ENCODE measurements at places on chromosomes 1 and 21.

DNA sequence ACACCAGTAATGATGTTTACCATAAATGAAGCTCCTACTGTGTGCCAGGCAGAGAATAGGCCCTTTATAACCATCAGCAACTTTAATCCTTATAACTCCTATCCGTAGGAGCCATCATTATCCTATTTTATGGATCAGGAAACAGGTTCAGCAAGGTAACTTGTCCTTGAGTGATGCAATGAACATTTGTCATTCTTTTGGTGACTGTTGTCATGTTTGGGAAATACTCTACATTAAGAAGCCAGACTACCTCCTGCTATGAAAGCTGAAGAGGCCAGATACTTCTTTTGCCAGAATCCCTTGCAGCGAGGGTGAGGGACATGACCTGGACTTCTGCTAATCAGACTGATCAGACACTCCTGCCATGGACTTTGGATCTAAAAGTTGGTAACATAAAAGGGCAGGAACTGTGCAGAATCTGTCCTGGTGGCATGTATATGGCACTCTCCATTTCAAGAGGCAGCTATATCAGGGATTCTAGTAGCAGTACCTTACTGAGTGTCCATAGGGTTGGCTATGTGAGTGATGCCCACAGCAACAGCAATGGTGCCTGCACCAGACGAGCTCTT is 33.1 kb upstream of the SRRM1 start:
- DNase-seq = no peak

DNA sequence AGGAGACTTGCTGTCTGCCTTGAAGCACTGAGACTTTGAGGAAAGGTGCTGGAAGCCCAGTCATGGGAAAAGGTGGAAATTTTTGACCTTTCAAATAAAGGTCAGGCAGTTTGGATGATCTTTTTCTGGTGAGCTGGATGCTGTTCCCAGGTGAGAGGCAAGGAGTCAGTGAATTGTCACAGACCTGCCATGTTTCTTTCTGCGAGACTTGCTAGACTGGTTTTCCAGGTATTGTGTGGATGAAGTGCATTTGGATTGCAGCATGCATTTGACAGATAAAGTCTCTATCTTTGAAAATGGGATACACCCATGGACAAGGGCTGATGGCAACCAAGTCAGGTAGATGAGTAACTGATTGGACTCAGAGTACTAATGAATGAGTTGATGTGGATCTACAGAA is 65.7 kb upstream of the NHLH2 start:
- no peak for DNase-seq

DNA sequence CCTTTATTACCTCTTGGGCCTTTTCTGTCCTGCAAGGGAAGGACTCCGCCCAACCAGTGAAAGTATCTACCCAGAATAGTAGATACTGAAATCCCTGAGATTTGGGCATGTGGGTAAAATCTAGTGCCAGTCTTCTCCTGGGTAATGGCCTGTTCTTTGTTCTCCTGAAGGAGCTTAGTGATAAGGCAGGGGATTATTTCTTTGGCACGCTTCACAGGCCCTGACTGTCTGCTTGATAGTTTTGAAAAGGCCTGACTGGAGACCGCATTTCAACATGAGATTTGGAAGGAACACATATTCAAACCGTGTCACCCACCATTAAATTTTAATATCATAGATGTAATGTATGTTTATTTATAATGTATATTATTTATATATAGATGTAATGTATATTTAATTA is 48.9 kb downstream of the RASAL2 start:
- no peak for DNase-seq

- no peak for DNase-seq
These were observed 199.8 kb downstream of the CRB1 start for GRCh38 chr1:197467881-197468280.

DNA sequence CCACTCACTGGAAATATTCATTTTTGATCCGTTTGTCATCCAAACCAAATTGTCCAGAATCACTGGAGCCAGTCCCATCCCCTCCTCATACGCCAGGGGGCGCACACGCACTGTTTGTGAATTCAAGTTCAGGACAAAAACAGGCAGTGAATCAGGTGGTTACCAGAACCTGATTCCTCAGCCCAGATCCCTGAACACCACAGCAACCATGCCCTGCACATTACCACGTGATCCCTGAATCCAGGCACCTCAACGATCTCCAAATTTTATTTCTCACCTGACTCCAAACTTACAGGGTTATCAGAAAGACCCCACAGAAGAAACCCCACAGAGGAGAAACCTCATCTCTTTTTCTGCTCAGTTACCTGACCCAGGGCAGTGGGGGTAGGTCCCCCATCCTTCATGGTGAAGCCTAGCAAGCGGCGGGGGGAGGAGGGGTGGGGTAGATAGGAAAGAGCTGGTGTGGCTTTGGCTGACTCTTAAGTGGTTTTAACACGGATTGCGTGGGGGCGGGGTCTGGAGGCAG is 1.4 kb upstream of the PTPRF start:
- DNase-seq = peak; percentile 60

DNA sequence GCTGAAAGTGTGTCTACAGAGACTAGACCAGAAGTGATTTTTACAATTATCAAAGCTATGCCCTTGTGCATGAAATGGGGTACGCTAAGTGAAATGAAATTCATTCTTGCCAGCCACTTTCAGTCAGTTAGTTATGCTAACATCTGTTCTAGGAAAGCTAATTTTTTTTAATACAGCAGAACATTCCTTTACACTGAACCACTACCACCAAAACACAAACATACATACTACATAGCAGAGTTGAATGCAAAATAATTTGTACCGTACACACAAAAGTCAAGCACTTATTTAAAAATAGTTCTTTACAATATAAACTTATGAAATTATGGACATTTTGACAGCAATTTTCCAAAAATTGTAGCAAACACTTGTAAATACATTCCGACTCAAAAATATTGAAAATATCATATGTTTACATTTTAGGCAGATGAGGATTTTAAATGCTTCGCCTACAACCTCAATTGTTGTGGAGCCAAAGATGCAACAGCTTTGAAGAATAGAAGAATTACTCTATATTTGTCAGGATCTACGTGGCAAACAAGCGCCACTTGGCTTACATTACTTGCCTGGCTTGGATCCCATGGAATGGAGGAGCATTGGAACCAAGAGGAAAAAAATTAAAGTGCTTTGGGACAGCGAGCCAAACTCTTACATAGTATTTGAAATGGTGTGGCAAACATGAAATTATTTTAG is 30.6 kb downstream of the WLS start:
- no peak for DNase-seq

DNA sequence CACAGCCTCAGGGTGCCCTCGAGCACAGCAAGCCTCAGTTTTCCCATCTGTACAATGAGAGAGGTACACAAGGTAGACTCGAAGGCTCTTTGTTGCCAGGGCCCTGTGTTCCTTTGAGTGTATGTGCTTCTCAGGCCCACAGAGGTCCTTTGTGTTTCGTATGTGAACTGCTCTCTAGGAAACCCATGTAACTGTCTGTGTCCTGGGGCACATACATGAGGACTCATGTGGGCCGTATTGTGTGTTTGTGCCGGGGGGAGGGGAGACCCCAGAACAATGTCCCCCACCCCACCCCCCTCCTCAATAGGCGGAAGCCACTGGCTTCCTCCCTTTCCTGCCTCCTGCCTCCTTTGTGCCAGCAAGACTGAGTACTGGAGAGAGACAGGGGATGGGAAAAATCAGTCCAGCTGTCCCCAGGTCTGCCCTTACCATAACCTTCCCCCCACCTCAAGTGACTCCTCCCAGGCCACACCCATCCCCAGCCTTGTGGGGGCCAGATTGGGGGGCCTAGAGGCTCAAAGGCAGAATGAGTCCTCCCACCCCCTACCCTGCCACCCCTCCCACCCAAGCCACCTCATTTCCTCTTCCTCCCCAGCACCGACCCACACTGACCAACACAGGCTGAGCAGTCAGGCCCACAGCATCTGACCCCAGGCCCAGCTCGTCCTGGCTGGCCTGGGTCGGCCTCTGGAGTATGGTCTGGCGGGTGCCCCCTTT is at the start of gene TIE1:
TIE1 (plus strand) TSS at position 605 of the 717 bp plus-strand sequence; CDS start at position 695, 90 bp downstream.
- no peak for DNase-seq

DNA sequence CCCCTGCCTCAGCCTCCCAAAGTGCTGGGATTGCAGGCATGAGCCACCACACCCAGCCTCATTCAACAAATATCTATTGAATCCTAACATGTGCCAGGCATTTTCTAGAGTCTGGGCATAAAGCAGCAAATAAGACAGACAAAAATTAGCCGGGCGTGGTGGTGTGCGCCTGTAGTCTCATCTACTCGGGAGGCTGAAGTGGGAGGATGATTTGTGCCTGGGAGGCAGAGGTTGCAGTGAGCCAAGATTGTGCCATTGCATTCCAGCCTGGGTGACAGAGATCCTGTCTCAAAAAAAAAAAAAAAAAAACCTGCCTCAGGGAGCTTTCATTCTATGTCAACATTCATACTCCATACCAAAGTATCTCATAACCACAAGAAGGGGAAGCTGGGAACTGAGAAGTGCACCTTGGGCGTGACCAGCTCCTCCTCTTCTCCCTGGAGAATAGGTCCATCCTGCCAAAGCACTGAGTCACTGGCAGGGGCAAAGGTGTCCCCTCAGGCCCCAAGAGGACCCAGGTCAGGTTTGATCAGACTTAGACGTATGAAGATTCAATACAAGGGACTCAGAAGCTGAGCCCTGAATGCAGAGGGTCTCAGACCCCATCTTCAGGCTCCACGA is 36.8 kb upstream of the PPP1R15B start:
- no peak for DNase-seq

Data from T-helper 17 cell (primary cell).